ENCODE measurements at places on chromosomes 11 and 22. TPM values are rescaled to one million over a fixed set of nuclear protein-coding genes. Genes with fewer than 3 reads are reported as not detected.

- DNase-seq: no peak
Observed at GRCh38 chr11:104365676-104366075, 201.7 kb upstream of the PDGFD start.

- no peak for DNase-seq
Observed at GRCh38 chr11:126766440-126766839, 234.1 kb downstream of the KIRREL3 start.

Gene RAB3IL1
- polyA plus RNA-seq: 9.4 TPM

Gene CRYBA4
- polyA plus RNA-seq: not detected

DNA sequence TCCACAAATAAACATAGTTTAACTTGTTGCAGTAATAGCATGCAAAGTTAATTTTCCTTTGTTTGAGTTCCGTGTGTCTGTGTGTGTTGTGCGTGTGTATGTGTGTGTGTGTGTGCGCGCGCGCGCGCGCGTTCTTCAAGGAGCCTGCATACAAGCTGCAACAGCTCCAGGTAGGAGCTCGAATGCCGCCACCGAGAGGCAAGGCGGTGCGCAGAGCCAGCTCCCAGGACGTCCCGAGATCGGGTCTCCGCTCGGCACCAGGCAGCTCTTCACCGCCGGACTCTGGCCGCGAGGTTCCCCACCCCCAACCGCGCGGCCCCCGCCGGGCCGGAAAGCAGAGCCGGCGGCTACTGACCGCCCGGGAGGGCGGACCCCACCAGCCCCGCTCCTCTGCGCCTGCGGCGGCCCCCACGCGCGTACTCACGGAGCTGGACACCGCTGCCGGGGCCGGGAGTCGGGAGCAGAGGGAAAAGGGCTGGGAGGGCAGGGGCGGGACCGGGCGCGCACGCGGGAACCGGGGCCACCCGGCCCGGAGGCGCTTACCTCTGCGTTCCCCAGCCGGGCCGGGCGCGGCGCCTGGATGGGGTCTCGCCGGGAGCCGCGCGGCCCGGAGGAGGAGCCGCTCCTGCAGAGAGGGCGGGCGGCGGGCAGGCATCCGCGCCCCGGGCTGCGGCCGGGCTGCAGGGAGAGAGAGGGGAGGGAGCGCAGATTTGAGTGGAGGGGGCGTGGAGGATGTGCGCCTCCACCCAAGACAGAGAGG, 40.4 kb upstream of the AKIP1 start:
- DNase-seq: no peak
